ENCODE measurements at places on chromosomes 7 and 10.

DNA sequence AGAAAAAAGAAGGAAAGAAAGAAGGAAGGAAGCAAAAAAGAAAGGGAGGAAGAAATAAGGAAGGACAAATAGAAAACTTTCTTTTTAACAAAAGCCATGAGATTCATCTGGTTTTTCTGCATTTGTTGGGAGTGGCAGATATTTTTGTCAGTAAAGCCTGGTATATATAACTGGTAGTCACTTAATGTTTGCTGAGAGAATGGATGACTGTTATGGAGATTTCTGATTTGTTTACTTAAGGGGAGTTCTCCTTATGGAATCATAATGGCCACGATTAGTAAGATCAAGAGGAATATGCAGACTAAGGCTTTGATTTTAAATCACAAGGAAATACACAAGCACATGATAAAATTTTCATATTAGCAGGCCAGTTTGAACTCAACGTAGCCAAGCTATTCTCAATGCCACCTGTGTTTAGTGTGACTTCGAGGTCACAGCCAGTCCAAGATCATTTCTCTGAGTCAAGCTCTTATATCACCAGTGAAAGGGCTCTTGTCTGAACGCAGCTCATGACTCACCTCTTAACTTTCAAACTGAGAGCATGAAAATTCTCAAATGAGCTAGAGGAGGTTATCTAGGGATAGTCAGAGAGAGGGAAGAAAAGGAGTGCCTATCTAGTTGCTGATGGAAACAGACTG lies 445.1 kb upstream of the ZMIZ1 start:
- DNase-seq = peak; percentile 39

GRCh38 chr10:117071286-117072050 lies 66.5 kb upstream of the SHTN1 start:
- DNase-seq = no peak

DNA sequence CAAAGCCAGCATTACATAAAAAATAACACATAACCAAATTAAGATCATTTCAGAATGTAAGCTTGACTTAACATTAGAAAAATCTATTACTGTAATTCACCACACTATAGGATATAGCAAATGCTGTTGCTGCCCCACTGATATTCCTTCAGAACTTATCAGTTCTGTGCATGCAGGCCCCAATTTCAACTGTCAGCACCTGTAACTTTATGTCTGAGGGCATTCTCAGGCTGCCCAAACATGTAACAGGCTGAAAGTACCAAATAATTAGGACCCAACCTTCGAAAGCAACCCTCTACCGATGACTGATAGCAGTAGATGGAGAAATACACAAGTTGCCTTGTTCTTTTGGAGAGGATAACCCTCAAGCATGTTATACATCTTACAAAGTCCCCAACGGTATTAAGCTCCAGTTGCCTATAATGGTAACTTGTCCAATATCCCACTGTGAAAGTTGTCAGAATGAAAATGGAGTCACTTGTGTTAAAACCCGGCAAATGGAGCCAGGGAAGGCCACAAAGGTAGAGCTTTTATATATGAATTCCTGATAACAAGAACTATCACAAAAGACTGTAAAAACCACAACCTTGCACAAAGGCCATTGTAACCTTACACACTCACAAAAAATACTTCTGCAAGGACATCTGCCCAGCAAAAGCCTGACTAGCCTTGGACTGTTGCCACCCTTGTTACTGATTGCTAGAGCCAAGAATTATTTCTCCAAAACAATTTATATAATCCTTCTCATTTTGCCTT lies 66.9 kb upstream of the ZNF746 start:
- DNase-seq = no peak

DNA sequence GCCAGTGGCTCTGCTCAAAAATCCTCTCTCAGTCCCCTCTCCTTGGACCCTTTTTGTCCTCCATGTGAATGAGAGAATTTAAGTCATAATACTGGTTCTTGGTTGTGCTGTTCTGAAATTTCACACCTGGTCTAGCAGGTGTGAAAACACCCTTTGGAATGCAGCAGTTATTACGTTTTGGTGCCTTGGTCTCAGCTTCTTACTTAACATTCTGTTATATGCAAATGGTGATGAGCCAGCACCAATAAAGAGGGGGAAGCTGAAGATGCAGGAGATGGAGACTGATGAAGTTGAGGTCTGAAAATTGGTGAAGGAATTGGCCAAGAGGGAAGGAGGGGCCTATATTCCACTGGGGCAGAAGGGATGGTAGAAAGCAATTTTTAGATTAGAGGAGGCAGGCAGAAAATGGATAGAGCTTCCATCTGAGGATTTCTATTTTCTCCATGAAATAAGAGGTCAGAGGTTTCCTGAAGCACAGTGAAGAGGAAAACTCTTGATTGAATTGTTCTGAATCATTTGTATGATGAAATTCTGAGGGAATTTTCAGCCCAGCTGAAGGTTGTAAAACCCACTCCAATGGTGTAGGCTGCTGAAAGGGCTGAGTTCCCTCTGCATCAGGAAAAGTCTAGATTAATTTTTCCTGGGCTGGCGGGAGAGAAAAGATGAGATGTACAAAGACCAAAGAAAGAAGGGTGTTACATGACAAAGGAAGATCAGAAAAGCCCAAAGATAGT lies 94.0 kb upstream of the FAM180A start:
- no peak for DNase-seq

DNA sequence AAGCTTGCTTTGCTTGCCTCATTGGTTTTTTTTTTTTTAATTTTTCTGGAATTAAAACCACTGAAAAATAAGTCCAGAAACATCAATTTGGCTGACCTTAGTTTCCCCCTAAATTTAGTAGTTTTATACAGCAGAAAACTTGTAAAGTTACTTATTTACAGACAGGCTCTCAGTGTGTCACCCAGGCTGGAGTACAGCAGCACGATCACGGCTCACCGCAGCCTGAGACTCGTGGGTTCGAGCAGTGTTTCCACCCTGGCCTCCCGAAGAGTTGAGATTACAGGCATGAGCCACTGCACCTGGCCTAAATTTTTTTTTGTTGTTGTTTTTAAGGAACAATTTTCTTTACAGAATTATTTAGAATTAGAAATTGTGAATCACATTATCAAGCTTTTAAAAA lies 250.5 kb downstream of the SDK1 start:
- DNase-seq = no peak

- DNase-seq = peak; percentile 9
Observed at GRCh38 chr10:53403688-53404087, 631.1 kb upstream of the MBL2 start.

DNA sequence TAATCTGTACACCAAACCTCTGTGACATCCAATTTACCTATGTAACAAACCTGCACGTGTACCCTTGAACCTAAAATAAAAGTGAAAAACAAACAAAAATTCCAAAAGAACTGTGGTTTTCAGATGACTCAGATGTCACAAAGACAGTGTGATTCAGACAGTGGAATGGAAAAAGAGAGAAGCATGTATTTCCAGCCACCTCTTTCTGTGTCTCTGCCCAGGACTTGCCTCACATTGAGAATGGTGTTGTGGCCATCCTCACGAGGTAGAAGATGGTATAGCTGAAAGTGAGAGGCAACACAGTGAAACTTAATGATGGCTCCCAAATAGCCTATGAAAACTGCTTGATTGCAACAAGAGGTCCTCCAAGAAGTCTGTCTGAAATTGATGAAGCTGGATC lies 78.0 kb downstream of the ARL5B start:
- no peak for DNase-seq

DNA sequence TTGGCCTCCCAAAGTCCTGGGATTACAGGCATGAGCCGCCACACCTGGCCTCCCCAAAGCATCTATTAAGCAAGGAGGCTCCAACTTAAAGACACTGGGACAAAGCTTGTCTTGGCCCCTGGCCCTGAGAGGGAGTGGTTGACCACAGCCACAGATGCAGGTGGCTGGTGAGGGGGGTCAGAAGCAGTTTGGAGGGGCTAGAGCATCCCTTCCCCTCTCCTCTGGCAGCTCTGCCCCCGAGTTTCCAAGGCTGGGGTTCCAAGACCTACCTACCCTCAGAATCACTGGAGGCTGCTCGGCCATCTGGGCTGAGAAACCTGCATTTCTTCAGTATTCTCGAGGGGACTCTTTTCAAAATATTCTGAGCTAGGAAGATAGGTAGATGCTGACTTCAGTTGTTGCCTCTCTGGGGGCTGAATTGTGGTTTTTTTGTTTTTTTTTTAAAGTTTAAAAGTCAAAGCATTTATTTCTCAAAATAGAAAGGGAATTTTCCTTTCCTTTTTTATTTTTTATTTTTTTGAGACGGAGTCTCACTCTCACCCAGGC lies 32.6 kb downstream of the DDIT4 start:
- no peak for DNase-seq

DNA sequence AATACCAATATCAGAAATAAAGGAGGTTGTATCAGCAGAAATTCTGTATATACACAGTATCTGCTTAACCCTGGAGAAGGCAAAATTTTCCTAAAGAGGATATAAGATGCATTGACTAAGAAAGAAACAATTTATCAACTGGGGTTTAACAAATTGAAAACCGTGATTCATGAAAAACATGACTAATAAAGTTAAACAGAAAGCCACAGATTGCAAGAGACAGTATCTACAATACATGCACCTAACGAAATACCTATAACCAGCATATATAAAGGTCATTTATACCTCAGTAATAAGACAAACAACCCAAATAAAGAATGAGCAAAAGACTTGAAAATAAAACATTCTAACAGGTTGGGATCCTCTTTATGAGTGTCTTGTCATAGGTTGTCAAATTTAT lies 101.8 kb downstream of the IQUB start:
- no peak for DNase-seq

- no peak for DNase-seq
Observed at GRCh38 chr7:106167439-106168136, 55.5 kb upstream of the SYPL1 start.

DNA sequence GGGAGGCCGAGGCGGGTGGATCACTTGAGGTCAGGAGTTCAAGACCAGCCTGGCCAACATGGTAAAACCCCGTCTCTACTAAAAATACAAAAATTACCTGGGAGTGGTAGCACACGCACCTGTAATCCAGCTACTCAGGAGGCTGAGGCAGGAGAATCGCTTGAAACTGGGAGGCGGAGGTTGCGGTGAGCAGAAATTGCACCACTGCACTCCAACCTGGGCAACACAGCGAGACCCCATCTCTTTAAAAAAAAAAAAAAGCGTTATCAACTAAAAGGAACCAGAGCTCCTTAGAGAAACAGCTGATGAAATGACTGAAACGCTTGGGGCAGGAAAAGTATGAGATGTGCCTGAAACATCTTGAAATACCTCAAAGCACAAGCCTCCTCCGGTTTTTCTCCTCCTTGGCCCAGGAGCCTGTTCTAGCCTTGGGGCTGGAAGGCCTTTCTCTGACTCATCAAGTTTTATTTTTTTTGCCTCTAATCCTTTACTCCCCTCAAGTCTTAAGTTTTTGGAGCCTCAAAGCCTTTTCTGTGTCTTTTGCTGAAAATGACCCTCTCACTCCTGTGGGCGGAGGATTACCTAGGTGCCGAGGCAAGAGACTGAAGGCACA lies 2.6 kb upstream of the METTL27 start:
- DNase-seq = no peak

- DNase-seq = no peak
Observed at GRCh38 chr7:28018020-28018419, 162.6 kb downstream of the JAZF1 start.

GRCh38 chr10:20474064-20474463 lies 423.0 kb downstream of the NEBL start:
- DNase-seq = no peak

GRCh38 chr7:32803406-32804141 lies 88.0 kb downstream of the KBTBD2 start:
- DNase-seq = no peak

GRCh38 chr10:112126901-112127300 lies 56.7 kb downstream of the GPAM start:
- DNase-seq = no peak

GRCh38 chr10:45491061-45491460 lies 117.0 kb downstream of the ALOX5 start:
- no peak for DNase-seq

DNA sequence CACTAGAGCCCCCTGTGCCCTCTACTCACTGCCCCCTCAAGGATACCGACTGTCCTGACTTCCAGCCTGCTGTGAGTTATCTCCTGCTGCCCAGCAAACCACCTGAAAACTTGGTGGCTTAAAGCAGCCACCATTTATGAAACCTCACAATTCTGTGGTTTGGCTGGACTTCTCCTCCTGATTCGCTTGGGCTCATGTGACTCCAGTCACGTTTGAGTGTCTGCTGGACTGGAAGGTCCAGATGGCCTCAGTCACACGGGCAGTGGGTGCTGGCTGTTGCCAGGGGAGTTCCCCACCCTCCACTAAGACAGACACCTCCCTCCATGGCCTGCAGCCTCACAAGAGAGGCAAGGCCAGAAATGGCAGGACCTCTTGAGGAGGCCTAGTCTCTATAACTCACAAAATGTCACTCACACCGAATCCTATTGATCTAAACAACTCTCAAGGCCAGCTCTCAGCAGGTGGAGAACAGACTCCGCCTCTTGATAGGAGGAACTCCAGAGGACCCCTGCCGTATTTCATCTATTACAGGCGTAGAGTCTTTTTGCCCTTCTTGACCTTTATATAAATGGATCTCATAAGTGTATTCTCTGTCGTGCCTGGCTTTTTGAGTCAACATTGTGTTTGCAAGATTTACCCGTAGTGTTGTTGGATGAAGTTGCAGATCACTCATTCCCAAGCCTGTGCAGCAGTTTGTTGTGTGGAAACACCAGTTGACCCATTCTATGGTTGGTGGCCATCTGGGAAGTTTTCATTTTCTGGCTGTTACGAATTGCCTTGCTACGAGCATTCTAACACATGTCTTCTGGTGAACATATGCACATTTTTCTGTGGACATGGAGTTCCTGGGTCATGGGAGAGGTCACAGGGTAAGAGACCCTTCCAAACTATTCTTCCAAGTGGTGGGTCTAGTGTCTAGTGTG lies 48.3 kb downstream of the ZMIZ1 start:
- DNase-seq = no peak

- no peak for DNase-seq
Observed at GRCh38 chr10:33335801-33336581, 1.5 kb upstream of the NRP1 start.

DNA sequence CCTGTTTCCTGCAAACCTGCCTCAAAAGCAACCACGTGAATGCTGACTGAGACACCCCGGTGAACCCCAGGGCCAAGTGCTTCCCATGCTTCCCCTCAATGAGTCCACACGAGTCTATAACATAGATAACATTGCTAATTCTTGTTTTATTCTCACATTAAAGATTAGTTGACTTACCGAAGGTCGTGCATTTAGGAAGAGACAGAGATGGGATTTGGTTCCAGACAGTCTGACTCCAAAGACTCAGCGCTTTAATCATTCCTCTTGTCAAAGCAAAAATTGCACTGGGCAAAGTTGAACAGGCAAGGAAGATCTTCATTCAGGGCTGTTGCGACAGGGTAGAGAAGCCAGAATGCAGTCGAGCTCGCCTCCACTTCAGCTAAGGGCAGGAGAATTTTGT lies 435.6 kb upstream of the C7orf33 start:
- no peak for DNase-seq

GRCh38 chr7:98626460-98627412 lies 9.7 kb downstream of the NPTX2 start:
- DNase-seq = no peak

GRCh38 chr7:38671911-38672905 lies 41.0 kb upstream of the AMPH start:
- DNase-seq = no peak
